ENCODE measurements at places on chromosomes 5 and 9. TPM values are rescaled to one million over a fixed set of nuclear protein-coding genes. Genes with fewer than 3 reads are reported as not detected.

Gene SOX30
- not detected for total RNA-seq

Gene PCDHAC2
- 3.1 TPM for total RNA-seq

GRCh38 chr9:96638606-96639364 is 16.3 kb downstream of the PRXL2C start:
- DNase-seq, result no peak

Gene OR13D1
- total RNA-seq, result not detected

Measured in omental fat pad (tissue), 4 donors.